Frontal cortex (tissue), 4 donors: ENCODE measurements at places on chromosomes 5 and 9. TPM values are rescaled to one million over a fixed set of nuclear protein-coding genes. Genes with fewer than 3 reads are reported as not detected.
A peak's percentile ranks its signal among the peaks of the same experiment; 100 is the strongest.

DNA sequence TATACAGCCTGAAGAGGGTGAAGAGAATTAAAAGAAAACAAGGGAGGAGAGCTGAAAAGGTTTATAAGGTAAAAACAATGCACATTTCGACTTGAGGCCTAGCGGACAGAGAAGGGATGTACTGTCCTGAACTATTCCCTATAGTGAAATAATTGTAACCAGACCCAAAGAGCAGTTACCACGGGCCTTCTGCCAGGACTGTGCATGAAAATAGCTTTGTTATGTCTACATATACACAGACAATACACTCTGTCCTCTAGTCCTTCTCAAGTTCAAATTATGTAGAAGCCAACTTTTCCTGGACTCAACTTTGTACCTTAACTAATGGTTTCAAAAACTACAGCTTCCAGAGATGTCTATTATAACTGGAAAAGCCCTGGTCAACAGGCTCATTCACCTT is 223.7 kb downstream of the PCSK5 start:
- DNase-seq = no peak

DNA sequence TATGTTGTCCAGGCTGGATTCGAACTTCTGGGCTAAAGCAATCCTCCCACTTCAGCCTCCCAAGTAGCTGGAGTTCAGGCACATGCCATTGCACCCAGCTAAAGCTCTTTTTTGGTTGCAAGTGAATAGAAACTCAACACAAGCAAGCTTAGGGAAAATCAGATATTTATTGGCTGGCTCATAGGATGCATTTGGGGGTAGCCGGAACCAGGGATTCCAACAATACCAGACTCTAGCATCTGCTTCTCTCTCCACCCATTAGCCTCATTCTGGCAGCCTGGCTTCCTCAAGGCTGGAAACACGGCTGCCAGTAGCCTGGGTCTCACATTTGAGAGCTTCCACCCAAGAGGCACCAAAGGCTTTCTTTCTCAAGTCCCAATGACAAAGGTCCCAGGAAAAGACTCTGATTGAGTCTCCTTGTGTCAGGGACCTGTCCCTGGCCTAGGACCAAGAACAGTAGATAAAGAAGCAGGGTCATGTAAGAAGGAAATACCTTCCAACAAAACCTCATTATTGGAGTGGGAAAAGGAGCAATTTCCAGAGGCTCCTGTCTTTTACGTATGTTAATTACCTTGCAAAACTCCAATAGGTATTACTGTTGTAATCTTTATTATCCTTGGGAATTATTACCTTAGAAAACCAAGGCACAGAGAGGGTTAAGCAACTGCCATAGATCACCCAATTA is 23.0 kb upstream of the B4GALT1 start:
- DNase-seq = no peak

- DNase-seq = peak; percentile 30
Observed at GRCh38 chr9:32589083-32589723, 16.2 kb upstream of the NDUFB6 start.

GRCh38 chr5:112703866-112704820 is 33.5 kb upstream of the APC start:
- DNase-seq = no peak

- no peak for DNase-seq
Observed at GRCh38 chr9:5764130-5764868, 68.6 kb downstream of the ERMP1 start.

DNA sequence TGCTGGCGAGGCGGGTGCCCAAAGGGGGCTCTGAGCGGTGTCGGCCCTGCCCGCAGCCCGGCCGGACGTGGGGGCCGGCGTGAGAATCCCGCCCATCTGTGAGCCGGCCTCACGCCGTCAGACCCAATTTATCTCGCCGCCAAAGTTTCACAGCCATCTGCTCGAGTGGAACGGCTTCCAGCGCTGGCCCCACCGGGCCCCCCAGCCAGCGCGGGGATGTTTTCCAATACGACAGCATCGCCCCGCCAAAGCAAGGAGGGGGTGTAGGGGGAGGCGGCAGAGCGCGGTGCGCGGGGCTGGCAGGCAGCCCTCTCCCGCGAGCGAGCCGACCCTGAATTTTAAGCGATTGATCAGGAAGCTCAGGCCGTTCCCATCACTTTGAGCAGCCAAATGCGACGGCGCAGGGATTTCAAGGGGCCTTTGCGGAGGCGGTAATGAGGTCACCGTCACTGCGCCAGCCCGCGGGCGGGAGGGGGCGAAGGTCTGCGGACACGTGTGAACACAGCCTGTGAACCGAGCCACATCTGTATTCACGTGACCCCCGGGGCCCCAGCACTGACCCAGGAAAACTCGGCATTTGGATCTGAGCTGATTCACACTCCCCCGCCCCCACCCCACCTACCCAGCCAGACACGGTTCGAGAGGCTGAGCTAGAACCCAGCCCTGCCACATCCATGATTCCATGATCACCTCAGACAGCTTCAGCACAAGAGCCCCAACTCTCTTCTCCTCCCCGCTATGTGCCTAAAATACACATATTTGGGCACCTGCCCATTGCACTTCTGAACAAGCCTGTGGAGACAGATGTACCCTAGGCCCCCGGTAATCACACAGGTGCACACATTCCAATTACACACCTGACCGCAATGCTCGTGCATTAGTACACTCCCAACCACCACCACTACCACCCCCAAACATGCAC is 47.8 kb upstream of the PSD2 start:
- no peak for DNase-seq

- no peak for DNase-seq
Observed at GRCh38 chr9:105886136-105886535, 191.8 kb downstream of the TMEM38B start.

DNA sequence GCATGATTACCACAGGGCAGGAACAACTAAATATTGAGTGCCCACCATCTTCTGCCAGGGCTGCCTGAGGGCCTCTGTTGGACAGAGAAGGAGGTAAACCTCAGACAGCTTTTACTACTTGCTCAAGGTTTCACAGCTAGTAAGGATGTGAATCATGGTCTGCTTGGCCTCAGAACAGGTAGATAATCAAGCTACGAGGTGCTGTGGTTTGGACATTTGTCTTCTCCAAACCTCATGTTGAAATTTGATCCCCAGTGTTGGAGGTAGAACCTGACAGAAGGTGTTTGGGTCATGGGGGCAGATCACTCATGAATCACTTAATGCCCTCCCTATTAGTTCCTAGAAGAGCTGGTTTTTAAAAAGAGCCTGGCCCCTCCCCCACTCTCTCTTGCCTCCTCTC is 541.2 kb upstream of the TRPC7 start:
- no peak for DNase-seq

DNA sequence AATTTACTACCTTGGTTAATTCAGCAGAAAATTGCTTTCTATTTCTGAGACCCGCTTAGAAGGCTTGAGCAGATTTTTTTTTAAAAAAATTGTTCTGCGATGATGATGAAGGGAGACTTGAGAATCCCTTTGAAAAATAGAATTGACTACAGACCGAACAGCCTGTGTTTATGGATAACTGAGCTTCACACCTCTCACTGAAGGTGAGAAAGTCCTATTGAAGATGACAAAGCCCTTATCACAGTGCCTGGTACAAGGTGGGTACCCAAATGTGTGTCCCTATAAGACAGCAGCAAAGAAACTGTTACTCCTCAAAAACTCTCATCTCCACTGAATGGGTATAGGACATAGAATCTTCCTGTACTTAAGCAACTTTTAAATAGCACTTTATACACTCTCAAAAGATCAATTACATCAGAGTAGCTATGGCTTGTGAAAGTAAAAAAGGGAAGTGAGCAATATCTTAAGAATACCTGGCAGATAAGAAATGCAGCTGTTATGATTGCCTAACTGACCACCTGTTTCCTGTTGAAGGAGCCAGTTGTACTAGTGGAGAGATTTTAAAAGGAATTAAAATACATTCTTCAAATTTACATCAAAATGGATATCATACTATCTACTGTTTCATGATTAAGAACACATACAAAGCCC is 419.7 kb downstream of the CHSY3 start:
- no peak for DNase-seq

- DNase-seq = no peak
Observed at GRCh38 chr5:588406-588995, 23.6 kb upstream of the CEP72 start.

Gene CNTLN
- 20.0 TPM for total RNA-seq

Gene SLC36A3
- total RNA-seq = not detected

GRCh38 chr9:13430368-13431221 is 151.1 kb upstream of the MPDZ start:
- no peak for DNase-seq

- no peak for DNase-seq
Observed at GRCh38 chr9:14066831-14067230, 247.1 kb downstream of the NFIB start.

DNA sequence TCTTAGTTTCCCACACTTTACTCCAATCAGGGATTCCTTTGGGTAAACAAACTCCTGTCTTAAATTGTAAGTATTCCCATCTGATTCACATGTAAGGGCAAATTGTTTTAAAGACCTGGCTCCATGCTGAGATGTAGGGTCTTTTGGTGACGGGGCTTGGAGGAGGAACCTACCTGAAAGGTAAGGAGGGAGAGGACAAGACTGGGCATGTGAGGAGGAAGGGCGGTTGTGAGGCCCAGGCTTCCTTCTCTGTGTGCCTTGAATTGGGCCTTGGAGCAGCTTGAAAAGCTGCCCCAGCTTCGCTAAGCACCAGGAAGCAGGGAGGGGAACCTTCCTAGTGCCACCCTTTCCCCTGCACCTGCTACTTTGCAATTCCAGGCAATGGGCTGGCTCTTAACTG is 86.8 kb downstream of the C9orf152 start:
- no peak for DNase-seq

DNA sequence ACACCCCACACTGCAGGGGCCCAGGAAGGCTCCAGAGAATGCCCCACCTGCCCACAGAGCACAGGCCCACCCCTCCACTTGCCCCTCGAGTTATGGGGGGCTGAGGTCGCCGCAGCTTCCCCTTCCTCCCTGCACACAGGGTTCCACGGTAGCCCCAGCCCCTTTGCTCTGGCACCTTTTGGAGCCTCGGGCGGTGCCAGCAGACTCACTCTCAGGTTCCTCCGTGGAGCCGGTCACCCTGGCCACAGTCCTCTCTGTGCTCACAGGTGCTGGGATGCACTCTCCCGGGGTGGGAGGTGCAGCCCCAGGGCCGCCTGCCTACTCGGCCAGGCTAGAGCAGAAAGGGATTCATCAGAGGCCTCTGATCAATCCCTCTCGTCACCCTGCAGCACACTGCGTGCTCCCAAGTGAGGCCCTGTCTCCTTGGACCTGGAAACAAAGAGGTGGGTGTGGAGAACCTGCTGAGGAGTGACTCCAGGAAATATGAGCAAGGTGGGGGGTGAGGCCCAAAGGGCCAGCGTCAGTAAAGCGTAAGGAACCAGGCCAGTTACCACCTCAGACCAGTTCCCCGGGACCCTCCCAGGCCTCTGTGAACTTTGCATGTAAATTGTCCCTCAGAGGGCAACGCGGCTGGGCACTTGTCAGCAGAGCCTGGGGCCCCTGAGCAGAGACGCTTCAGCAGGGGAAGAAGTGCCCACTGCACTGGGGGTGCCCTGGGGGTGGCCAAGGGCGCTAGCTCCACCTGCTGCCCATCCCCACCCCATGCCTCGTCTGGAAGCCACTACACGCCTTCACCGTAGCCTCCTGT is 167.8 kb downstream of the OLFM1 start:
- no peak for DNase-seq

Gene MARCOL
- not detected for total RNA-seq

- no peak for DNase-seq
Observed at GRCh38 chr5:150085191-150085912, 1.0 kb downstream of the CSF1R start.

GRCh38 chr5:135112008-135112725 is 78.1 kb upstream of the PITX1 start:
- DNase-seq = no peak
